IMR-90 (cell line): ENCODE measurements at places on chromosomes 13 and 19. TPM values are rescaled to one million over a fixed set of nuclear protein-coding genes. Genes with fewer than 3 reads are reported as not detected.

The INAFM1 gene
- polyA plus RNA-seq = 7.8 and 11.0 TPM in 2 replicates

The APOC4 gene
- polyA plus RNA-seq = not detected in 2 replicates

The IGFL2 gene
- not detected in 2 replicates for polyA plus RNA-seq

The ADGRE3 gene
- polyA plus RNA-seq = not detected in 2 replicates

The ZNF541 gene
- polyA plus RNA-seq = not detected in 2 replicates
